ENCODE measurements at places on chromosomes 5 and 9.

GRCh38 chr5:77518304-77518703 is 26.2 kb upstream of the WDR41 start:
- DNase-seq, result no peak

GRCh38 chr9:8864545-8864896 is 1064.9 kb upstream of the DMAC1 start:
- no peak for DNase-seq

DNA sequence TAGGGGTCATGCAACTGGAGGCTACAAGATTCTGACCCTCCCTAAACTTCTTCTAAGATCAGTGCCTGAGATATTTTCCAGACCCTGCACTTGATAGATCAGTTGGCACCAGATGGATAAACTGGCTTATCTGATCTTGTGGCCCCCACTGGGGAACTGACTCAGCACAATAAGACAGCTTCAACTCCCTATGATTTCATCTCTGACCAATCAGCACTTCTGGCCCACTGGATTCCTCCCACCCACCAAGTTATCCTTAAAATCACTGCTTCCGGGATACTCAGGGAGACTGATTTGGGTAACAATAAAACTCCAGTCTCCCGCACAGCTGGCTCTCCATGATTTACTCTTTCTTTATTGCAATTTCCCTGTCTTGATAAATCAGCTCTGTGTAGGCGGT is 2180.4 kb upstream of the WWC1 start:
- no peak for DNase-seq

DNA sequence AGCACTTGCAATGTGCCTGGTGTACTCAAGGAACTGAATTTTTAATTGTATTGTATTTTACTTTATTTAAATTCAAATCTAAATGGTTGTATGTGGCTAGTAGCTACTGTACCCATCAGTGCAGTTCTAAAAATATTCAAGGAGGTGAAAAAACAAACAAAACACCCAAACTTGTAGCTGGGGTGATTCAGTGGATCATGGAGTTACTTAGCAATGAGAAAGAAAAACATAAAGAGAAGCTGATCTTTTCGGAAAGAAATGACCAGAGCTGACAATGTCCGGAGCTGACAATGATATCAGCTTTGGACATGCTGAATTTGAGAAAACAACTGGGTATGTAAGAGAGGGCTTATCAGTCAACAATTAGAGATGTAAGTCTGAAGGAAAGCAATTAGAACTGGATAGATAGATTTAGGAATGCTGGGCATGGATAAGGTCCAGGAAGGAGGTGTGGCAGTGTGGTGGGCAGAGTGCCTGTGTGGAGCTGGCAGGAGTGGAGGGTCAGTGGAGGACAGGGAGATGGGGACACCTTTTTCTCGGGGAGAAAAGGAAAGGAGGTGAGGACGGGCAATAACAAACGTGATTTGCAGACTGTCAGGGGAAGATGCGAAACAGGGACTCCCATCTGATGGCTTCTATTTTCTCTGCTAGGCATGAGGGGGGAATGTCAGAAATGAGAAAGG is 113.2 kb downstream of the DCP2 start:
- no peak for DNase-seq

- no peak for DNase-seq
These were observed 5.2 kb downstream of the EGR1 start for GRCh38 chr5:138470322-138471051.

DNA sequence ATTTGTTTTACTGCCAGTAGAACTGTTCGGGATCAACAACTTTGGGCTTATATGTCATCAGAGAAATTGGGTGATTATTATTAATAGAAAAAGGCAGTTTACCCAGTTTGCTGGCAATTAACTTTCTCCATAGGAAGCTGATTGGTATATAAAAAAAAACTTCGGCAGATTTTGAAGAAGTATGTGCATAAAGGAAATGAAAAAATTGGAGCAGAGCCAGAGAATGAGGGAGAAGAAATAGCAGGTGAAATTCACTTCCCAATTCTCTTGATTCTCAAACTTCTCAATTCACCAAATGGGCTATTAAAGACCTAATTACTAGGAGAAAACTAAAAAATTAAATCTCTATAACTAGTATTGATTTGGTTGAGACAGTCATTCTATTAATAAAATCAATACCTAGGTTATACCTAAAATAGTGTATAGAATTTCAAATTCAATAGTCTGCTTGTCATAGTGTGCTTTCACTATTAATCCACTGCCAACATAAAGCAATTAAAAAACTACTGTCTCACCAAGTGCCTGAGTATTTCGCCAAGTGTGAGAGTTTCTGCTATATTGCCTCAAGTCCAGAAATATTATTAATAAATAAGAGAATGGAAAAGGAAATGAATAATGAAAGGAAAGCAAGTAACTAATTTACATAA is 47.5 kb downstream of the STX17 start:
- DNase-seq, result no peak

DNA sequence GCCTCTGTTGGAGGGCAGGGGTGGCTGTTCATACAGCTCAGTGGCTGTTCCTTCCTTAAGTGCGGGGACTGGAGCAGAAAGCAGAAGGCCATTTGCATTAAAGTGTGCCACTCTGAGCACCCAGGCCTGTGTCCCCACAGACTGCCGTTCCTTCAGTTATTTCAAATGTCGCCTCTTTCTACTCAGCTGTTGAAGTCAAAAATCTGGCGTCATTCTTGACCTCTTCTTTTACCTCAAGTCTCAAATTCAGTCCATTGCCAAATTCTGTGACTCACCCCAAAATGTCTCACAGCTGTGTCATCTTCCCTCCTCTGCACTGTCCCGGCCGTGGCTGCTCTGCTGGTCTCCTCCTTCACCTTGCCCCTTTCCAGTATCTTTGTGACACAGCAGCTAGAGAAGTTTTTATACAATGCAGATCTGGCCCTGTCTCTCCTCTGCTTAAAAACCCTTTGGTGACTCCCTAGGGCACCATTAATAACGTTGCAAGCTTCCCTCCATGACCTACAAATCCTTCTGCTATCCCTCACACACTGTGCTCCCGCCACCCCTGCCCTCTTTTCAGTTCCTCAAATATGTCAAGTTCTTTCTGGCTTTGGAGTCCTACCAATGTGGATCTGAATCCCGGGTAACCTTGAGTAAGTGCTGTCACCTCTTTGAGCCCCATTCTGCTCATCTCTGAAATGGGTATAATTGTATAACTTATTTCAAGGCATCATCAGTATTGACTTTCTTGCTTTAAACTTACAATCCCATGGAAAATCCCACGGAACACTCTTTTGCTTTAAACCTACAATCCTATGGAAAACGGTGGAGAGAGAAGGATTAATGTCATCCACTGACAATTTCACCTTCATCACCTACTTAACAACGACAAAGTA is 98.3 kb upstream of the BOD1 start:
- peak; percentile 72 for DNase-seq

DNA sequence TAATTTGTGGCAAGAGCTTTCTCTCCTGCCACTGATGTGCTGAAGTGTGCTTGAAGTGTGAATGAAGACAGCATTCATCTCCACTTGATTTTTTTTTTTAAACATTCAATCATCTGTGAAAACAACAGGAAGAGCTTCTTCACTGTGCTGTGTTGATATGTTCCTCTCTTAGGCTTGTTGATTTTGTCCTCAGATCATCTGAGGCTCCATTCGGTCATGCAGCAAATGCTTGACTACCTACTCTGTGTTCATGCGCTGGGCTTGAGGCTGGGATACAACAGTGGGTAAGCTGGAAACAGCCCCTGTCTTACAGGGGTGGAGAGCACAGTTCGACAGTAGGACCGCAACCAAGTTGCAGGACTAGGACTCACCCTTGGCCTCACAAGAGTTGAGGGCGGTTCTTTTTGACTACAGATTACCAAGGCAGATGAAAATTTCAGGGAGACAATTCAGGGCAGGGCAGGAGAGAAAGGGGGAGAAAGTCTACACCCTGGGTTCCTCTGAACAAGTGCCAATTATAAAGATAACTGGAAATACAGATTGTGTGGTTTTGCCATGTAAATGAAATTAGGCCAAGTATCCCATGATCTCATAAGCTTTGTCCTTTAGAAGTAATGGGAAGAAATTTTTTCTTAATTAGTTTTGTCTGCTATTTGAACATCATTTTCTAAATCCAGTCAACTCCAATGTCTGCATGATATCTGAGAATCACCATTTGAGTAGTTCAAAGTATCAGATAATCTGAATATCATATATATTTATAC is 31.0 kb upstream of the F2R start:
- DNase-seq, result no peak

- peak; percentile 58 for DNase-seq
These were observed 195.8 kb downstream of the ERCC6L2 start for GRCh38 chr9:96071076-96071814.

DNA sequence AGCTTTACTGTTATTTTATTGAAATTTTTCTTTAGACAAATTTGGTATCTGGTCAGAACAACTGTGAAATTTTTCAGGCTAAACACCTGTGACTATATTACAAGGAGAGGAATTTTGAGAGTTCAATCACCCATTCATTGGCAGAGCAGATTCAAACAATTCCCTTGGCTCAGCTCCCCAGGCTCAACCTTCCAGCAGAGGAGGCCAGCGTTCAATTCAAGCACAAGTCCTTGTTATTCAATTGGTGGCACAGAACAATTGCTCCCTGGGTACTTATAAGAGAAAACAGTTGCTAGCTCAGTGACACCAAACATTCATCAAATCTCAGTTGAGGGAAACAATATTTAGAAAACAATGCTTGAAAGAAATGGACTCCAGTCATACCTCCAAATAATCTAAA is 83.3 kb downstream of the SUSD1 start:
- no peak for DNase-seq

- DNase-seq, result peak; percentile 19
These were observed 344.9 kb downstream of the ENC1 start for GRCh38 chr5:74295676-74296075.

DNA sequence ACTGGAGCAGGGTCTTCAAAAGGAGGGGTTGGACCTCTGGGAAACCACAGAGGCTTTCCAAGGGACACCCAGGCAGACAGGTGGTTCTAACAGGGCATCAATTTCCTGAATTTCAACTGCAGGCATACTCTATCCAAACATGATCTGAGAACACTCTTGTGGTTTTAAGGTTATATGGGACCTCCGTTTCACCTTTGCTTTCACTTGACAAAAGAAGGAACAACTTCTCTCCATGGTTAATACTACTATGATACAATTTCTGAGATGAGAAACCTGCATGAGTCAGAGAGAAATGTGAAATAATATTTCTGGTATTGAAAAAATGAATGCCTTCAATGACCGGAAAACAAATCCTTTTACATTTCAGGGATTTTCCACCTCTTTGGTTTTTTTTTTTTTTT is 28.0 kb upstream of the ERAP1 start:
- DNase-seq, result no peak

DNA sequence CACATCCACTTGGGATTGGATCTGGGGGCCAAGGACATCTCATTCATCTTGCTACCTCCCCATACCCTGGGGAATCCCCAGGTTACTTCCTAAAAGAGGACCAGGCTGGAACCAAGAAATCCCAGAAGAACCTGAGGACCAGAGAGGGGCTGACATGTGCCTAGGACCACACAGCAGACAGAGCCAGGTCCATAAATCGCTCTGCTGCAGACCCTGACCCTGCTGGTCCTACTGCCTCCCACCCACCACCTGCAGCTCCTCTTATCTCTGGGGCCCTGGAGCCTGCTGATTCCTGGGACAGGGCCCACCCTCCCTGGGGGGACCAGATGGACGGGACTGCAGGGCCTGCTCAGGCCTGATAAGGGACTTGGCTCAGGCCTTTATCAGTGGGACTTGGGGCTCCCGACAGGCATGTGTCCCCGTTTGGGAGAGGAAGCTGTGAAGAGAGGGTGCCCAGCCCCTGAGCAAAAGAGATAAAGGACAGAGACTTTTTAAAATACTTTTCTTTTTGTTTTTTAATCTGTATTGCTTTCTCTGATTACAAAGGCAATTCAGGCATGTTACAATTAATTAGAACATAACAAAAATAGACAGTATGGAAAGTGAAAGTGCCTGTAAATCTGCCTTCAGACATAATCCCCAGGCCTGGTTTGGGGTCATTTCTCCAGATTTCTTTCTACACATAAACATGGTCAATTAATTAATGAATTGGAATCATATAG is 101.3 kb upstream of the LARP1 start:
- DNase-seq, result peak; percentile 36

DNA sequence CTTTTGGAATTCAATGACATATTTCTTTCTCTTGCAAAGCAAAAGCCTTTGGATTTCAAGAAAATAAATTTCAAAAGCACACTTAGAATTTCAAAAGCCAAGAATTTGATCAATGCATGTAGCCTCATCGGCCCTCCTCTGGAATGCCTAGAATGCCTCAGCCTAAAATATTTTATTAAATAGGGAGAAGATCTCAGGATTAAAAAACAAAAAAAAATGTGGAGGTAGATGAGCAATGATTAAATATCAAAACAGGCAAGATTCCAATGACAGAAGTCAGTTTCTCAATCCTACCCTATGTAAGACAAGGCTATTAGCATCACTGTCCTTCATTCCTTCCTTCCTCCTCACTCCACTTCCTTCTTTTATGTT is 169.0 kb downstream of the CDH6 start:
- DNase-seq, result peak; percentile 61

- no peak for DNase-seq
These were observed 1.5 kb downstream of the FBN2 start for GRCh38 chr5:128536254-128537220.

GRCh38 chr5:158812408-158812807 is 287.3 kb downstream of the EBF1 start:
- no peak for DNase-seq

DNA sequence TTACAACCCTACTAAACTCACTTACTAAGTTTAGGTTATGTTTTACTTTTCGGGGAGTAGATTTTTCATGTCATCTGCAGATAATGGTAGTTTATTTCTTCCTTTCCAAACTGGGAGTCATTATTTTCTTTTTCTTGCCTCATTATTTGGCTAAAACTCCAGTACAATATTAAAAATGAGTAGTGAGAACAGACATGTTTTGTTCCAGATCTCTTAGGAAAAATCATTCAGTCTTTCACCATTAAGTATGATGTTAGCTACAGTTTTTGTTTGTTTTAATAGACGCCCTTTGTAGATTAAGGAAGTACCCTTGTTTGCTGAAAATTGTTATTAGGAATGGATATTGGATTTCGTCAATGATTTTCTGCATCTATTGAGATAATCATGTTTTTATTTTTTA is 472.0 kb upstream of the PAPPA start:
- no peak for DNase-seq

DNA sequence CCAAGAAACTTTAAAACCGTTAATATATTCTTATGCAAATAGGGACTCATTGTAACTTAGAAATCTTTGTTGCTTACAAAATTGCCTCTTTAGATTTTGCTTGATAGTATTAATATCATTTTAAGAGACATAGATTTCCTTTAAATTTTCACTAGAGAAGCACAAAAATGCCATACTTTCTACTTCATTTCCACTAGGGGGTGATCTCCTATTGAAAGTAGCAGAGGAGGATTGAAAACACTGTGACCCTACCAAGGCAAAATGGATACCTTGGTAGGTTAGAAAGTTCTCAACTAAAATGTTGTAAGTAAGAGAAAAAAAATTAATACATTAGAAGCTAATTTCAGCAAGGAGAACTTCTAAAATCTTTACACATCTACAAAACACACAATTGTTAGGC is 204.9 kb downstream of the CHSY3 start:
- DNase-seq, result peak; percentile 39

- no peak for DNase-seq
These were observed 106.4 kb upstream of the ASTN2 start for GRCh38 chr9:117521293-117521692.

- DNase-seq, result peak; percentile 9
These were observed 5.1 kb upstream of the CCDC192 start for GRCh38 chr5:127697894-127698600.

Data from GM03348 (cell line).